ENCODE measurements at places on chromosomes 13 and 19.
A peak's percentile ranks its signal among the peaks of the same experiment; 100 is the strongest.

DNA sequence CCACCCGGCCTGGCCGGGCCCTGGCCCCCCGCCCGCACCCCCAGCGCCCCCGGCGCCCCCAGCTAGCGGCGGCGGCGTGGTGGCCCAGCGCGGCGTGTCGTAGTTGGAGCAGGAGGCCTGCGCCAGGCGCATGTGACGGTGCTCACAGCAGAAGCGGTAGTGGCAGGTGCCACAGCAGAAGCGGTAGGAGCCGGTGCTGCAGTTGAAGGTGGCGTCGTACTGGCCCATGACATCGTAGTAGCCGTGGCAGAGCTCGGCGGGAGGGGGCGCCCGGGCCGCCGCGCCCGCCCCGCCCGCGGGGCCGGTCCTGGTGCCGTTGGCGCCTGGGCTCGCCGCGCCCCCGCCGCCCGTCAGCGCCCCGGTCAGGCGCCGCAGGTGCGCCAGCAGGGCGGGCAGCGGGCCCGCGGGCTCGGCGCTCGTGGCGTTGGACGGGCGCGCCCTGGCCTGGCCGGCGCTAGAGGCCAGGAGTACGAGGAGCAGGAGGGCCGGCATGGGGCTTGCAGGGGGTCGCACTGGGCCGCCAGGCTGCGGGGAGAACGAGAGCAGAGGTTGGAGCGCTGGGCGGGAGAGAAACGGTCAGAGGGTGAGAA lies 633 bp downstream of the SHISA7 start:
- no peak for DNase-seq

GRCh38 chr19:45632468-45633196 lies 6.6 kb downstream of the EML2 start:
- peak; percentile 76 for DNase-seq

DNA sequence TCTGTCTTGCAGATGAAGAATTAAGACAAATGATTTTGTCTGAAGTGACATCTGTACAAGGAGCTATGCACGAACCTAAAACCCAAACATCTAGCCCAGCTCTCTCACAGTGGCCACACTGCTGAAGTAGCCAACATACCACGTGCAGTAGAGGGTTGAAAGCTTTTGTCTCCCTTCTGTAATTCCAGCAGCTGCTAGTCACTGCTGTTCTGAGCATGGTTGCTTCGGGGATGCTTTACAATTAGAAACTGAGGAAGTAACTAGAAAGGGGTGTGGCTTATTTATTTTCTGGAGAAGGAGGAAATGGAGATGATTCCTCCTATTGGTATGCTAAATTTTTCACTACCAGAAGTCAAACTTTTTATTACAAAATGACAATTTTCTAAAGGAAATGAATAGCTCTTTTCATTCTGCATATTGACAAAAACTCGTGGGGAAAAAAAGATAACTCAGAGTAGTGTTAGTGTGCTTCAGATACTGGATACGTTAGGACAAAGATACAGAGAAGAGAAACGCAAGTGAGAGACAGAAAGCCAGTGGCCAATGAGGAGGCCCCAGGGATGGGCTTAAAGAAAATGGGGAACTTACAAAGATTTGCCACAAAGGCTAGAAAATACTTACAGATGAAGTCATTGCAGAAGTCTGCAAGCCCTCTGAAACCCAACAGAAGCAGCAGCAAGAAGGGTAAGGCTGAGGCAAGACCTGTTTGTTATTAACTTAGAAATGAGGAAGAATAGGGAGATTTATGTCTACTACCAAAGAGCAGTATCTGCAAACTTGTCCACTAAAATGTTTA lies 192.7 kb upstream of the MIR17HG start:
- no peak for DNase-seq

DNA sequence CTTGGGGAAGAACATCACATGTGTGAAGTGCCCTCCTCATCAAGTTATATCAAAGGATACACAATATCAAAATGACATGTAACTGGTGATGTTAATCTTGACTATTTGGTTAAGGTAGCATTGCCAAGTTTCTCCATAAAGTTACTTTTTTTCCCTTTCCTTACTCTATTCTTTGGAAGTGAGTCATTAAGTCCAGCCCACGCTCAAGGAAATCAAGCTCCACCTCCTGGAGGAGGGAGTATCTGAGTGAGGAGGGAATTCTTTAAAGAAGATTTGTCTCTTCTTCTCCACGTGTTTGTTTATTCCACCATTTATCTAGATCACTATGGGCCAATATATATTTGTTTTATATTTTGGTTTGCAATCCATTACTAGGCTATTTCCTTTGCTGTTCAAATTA lies 33.6 kb upstream of the FNDC3A start:
- no peak for DNase-seq

DNA sequence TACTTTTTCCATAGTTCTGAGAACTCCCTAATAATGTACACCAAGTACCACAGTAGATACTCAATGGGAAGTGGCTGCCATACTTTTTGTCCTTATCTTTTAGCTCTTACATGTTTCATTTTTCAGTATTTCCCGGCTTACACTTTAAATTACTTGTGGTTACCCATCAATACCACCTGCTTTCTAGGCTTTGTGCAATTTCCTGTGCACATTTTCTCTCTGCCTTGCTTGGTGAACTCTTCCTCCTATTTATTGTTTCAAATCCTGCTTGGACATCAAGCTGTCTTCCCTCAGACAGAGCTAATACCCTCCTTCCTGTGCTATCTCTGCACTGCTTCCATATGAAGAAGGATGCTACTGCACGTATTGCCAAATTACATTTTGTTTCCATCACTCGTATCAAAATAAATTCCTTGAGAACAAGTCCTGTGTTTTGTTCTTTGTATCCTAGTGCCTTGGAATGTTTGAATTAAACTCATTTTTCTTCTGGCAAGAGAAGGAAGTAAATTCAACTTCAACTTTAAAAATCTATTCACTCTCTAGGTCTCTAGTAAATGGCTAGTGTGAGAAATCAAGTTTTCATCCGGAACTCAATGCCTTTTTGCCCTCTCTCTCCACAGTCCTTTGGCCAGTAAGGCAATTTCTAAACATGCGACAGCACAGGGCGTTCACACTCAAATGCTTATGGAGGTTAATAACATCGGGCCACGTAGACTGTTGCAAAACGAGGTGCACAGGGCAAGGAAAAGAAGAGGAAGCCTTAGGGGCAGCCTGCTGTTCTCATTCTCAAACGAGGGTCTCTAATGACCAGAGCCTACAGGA lies 5.6 kb downstream of the ZAR1L start:
- DNase-seq: no peak
